ENCODE measurements at places on chromosomes 5 and 9. TPM values are rescaled to one million over a fixed set of nuclear protein-coding genes. Genes with fewer than 3 reads are reported as not detected.
A peak's percentile ranks its signal among the peaks of the same experiment; 100 is the strongest.

DNA sequence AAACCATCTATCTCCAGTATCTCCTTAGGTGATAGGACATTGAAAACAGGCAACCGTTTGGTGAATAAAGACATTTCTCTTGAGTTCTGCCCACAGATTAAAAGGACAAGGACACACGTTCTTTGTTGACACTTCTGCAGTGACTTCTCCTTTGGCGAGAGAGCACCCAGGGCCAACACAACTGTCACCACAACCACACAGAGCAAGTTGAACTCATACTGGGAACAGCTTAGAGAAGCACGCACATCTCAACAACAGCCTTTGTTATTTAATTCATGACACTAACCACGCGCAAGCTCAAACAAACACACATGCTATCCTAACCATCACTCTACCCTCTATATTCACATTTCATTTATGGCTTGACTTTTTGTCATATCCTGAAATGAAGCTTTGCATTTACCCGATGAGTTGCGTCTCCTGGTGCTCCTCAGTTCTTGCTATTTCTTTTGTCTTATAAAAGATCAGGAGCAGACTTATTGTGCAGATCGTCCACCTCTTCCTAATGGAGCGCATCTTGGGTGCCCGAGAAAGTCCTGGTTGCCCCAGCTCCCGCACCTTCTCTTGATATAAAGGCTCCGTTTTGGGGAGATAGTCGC lies 543 bp downstream of the ST8SIA4 start:
- no peak for DNase-seq

Gene PCDH12
- not detected for total RNA-seq

DNA sequence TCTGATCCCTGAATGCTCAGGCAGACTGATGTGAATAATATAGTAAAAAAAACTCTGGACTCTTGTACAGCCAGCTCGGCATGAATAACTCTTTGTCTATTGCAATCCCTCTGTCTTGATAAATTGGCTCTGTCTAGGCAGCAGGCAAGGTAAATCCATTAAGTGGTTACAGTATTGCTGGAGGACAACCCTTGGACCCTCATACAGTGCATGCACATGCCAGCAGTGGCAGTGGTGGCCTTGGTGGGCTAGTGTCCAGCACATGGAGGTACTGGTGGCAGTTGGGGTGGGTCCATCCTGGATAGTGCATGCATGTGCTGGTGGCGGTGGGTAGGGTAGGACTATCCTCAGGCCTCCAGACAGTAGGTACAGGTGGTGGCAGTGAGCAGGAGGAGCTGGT lies 38.9 kb downstream of the DNAJC21 start:
- no peak for DNase-seq

DNA sequence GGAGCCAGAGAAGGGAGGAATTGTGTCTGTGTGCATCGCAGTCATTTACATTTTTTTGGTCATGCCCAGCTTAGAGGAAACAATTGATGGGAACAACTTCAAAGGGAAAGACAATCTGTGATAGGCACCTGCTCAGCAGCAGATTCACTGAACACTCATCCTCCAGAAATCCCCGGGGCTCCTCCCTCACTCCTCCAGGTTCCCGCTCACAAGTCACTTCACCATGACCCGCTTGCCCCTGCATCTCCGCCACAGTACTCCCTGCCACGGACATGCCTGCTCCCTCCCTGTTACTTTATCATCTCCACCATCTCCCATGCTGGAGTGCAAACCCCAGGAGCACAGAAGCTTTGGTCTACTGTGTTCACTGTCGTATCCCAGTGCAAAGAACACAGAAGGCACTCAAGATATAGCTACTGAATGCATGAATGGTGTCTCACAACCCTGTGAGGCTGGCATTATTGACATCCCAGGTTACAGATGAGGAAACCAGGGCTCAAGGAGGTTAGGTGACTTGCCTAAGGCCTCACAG lies 16.2 kb downstream of the LHX6 start:
- DNase-seq, result no peak

DNA sequence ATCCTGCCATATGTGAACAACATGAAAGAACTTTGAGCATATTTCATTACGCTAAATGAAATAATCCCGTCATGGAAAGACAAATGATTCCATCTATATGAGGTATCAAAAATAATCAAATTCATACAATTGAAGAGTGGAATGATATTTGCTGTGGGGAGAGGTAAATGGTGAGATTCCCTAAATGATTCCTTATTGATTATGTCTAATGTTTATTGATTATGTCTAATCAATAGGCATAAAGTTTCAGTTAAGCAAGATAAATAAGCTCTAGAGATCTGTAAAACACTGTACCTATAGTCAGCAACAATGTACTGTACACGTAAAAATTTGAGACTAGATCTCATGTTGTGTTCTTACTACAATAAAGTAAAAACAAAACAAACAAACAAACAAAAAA lies 85.4 kb upstream of the MEGF10 start:
- no peak for DNase-seq

Gene ZFP37
- 5.4 TPM for total RNA-seq

DNA sequence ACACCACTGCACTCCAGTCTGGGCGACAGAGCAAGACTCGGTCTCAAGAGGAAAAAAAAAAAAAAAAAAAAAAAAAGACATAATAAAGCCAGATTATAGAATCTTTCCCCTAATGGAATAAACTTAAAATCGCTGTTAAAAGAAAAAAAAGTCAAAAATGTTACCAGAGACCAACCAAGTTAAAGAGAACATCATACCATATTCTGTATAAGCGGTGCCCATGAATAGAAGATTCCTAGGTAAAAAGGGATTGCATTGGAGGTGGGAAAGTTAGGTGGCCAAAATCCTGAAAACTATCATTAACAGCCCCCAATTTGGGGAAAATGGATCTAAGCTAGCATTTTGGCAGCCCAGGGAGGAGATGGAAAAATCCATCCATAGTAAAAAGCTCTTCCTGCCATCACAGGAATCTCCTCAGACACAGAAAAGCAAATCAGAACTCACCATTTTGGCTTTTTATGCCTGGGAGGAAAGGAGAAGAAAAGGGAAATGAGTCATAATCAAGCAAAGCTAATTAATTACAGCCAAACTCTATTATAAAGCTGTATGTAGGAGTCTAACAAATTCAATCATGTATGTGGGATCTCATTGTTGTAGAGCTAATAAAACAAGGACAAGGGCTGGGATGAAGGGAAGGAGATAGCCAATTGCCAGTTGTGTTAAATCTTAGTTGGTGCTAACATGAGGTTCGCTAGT lies 363.8 kb downstream of the ARL15 start:
- no peak for DNase-seq

- DNase-seq, result no peak
Measured at GRCh38 chr5:66963559-66963971, 233.0 kb downstream of the CD180 start.

GRCh38 chr5:163347671-163348070 lies 89.7 kb upstream of the CCNG1 start:
- peak; percentile 85 for DNase-seq

DNA sequence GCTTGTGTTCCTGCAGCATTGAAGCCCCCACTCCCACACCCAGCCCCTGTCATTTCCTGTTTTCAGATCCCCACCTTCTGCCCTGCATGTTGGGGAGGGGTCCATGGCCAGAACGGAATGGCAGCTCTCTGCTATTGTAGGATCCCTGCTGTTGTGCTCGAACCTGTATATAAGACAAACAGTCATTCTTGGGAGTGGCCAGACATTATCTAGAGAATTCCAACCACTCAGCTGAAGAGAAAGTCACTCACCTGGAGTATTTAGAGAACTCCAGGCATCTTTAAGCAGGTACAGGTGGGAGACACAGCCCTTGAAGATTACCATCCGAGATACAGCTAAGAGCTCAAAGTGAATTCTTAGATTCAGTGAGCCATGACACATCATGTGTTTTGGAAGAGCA lies 96.1 kb downstream of the C9orf152 start:
- DNase-seq, result no peak

DNA sequence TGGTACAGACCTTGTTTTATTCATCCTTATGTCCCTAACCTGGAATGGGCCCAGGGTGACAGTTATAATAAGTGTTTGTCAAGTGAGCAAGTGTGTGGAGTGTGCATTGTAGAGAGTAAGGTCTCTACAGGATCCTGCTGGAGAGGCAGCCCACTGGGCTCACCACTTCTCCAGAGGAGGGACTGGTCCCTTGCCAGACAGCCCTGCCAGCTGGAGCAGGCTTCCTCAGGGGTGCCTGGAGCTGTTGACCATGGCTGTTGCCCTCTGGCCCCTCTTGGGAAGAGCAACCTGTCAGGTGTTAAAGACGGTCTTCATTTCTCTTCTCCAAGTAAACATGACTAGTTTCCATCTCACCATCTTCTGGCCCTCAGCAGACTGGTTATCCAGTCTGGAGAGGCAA lies 20.0 kb downstream of the IRF1 start:
- no peak for DNase-seq

Gene CARD6
- not detected for total RNA-seq

DNA sequence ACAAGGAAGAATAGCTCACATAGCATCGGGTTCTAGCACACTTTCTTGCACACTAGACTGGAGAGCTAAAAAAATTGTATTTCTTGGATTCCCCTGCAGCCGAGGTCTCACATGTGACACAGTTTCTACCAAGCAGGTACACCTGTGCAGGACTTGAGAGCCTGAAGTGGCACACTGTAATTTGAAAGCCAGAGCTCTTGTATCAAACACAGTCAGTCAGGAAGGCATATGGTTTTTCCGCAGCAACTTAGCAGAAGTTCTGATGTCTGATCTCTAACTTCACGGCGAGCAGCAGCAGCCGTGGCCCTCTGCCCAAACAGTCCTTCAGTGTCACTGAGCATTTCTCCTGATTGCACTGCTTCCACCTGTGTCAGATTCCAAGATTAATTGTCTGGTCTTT lies 25.5 kb downstream of the TMEM245 start:
- no peak for DNase-seq

DNA sequence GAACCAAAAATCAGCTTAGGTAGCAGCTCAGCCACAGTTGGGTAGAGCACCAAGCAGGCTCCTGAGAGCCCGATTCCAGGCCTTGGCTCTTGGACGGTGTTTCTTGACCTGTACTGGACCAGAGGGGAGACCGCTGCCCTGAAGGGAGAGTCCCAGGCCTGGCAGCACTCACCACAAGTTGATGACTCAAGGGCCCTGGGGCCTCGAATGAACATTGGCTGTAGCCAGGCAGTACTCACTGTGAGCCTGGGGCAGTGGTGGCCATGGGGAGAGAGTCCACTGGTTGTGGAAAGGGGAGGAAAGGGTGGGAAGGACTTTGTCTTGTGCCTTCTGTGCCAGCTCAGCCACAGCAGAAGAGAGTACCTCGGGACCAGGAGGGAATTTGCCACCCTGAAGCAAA lies 166.1 kb downstream of the EDIL3 start:
- no peak for DNase-seq

GRCh38 chr9:136671646-136672430 lies 9.1 kb downstream of the EGFL7 start:
- no peak for DNase-seq

DNA sequence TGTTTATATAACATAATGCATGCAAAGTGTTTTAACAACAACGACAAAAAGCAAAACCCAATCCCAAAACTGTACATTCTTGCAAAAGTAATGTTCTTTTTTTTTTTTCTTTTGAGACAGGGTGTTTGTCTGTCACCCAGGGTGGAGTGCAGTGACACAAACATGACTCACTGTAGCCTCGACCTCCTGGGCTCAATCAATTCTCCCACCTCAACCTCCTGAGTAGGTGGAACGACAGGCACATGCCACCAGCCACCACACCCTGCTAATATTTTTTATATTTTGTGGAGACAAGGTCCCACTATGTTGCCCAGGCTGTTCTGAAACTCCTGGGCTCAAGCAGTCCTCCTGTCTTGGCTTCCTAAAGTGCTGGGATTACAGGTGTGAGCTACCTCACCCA lies 13.6 kb upstream of the HAVCR1 start:
- DNase-seq, result no peak

Gene NREP
- total RNA-seq, result 2.3 TPM

Gene THBS4
- 1.9 TPM for total RNA-seq

DNA sequence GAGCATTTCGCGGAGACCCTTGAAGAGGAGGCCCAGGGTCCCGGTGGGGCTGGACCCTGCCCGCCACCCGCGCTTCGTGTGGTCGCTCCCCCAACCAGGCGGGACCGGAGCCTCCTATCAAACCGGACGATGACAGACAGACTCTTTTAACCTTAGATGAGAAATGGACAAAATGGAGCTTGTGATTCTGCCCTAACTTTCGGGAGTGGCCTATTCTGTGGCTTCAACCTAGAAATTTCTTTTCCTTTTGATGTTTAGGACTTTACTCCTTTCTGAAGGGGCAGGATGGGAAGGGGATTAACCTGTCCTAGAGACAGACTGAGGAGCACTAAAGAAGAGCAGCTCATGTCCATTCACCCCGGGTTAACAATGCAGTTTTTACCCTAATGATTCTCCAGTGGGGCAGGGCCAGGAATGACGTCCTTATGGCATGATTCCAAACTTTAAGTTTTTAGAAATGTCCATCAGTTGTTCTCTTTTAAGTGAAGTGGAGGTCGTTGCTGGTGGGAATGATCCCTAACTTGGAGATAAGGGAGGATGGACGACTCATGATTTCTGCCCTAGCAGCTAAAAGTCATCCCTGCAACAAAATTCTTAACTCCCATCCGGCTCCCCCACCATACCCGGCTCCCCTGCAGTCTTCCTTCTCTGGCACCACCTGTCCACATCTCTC lies 1.0 kb downstream of the NIPSNAP3A start:
- DNase-seq, result peak; percentile 39

- DNase-seq, result no peak
Measured at GRCh38 chr9:93258818-93259489, 75.0 kb downstream of the WNK2 start.

Gene SLC34A3
- total RNA-seq, result not detected

Gene PCDHB2
- total RNA-seq, result 17.6 TPM

Gene PHYHD1
- 13.8 TPM for total RNA-seq

DNA sequence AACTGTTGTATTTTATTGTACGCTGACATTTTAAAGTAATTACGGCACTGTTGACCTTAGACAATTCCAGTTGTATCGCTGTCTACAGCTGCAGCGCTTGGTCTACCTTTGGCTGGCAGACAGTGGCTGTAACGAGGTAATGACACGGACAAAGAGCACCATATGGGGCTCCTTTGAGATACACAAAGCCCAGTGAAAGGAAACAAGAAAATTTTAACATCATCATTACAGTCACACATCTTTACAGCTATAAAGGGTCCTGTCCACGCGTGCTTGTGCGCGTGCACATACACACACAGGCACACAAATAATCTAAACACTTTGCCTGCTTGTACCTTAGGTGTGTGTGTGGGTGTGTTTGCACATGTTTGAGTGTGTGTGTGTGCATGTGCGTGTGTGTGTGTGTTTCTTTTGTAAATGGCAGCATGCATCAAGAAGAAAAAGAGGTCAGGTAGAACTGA lies 946.0 kb downstream of the NR2F1-AS1 start:
- no peak for DNase-seq

DNA sequence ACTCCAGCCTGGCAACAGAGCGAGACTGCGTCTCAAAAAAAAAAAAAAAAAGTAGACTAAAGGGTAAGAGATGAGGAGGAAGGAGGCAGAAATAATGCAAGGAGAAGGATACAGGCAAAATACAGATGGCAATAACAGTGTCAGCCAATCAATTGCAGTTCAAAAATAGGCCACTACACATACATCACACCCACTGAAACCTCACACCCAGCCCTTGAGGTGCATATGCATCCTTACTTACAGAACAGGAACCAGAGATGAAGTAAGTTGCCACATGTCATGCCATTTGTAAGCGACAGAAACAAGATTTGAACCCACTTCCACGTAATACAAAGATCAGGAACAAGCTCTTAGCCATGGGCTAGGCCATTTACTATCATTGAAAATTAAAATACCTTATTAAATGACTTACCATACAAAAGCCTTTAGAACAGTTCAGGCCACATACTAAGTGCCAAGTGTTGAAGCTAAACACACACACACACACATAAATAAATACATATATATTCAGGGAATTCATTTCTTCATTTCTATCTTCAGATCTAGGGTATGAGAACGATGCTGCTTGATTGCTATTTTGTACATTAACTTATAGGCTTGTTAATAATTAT lies 98.4 kb downstream of the FNBP1 start:
- no peak for DNase-seq

All from G401 (cell line).